NCI-H524 treated with DMSO at 0.1 percent for 48 hours (cell line): ENCODE measurements at places on chromosomes 7 and 10.

GRCh38 chr10:3537518-3537917, 247.5 kb downstream of the KLF6 start:
- DNase-seq: no peak

DNA sequence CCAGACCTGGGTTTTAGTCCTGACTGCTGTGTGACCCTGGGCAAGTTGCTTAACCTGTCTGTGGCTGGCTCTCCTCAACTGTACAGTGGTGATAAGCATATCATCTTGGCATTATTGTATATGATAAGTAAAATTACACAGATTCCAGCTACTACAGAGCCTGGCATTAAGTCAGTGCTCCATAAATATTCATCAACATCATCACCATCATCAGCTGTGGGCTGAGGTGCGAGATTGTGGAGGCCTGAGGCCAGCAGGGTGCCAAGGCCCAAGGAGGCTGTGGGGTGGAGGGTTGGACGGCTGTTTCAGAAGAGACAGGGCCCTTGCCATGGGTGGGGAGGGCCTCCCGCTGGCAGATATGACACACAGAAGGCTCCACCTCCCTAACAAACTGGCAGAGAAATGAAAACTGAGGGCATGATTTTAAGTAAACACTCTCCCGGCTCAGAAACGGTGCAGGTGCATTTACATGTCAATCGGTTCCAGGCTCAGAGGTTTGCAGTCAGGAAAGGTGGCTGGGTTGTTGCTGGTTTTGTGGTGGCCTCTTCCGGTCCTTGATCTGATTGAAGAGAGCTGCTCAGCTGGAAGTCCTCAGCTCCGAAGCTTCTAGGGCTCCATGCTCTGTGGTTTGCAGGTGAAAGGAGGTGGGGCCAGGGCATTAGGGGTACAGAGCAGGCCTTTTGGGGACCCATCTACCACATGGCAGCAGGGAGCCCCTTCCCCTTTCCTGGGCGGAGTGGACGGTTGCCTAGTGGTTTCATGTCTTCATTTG, 10.2 kb downstream of the CRYGN start:
- DNase-seq: no peak

GRCh38 chr7:77338883-77339629, 77.1 kb downstream of the GSAP start:
- no peak for DNase-seq

DNA sequence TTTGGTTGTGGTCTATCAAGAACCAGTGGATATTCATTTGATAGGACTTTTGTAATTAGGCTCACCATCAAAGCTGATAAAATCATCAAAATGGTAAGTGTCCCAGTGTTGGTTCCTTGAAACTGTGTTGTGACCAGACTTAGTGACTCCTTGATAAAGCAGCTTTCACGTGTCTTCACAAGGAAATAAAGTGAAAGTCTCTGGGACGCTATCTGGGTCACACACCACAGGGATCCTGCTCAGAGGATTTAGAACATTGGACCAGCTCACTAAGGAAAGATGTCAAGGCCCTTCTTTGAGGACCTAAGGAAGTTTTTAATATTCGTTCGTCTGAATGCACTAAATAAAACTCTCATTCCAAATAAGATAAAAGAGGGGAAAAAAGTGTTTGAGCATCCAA, 193.1 kb downstream of the RNLS start:
- DNase-seq: no peak

DNA sequence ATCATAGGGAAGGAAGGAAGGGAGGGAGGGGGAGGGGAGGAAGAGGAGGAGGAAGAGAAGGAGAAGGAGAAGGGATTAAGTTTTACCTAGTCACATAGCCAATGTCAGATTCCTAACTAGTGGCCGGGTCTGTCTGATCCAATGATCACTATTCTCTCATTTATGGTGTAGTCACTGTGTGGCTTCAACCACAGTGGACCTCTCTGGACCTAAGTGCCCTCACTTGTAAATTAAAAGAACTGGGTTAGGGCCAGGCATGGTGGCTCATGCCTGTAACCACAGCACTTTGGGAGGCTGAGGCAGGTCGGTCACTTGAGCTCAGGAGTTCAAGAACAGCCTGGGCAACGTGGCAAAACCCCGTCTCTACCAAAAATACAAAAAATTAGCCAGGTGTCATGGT, 6.6 kb upstream of the SERPINE1 start:
- no peak for DNase-seq

DNA sequence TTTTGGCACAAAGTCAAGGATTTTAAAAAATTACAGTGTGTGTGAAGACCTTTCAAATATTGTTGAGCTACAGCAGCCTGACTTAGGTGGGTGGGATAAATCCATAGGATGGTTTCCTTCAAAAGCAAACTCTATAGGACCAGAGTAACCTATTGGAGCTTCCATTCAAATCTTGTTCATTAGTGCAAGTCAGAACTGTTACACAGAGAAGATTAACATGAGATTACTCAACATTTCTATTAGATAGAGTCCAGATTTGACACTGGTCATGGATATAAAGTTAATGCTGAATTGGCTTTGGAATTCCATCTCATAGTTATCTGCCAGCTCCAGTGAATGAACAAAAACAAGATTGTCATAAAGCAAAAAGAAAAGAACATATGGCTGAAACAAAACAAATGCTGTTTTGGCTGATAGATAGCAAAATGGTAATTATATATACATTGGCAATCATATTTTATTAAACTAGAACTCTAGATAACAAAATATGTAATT, 129.6 kb upstream of the SEMA3A start:
- no peak for DNase-seq

DNA sequence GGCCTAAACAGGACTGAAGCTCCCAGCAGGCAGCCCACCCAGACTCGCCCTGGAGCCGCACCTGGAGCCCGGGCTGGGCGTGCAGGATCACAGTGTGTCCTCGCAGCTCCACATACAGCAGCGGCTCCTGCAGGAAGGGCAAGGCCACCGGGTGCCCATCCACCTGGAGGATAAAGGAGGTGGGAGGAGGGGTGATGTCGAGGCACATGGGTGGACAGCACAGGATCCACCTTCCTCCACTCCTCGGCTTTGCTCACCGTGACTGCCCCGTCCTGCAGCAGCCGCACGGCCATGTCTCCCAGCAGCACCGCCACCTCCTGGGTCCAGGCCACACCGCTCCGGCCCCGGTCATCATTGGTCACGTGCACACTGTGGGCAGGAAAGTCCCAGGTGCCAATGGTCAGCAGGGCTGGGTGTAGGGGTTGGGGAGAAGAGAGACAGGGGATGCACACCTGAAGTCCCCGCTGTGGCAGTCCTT, 16.8 kb downstream of the ATP6V1F start:
- DNase-seq: no peak

GRCh38 chr10:100736809-100737354, 8.5 kb upstream of the PAX2 start:
- DNase-seq: no peak

- no peak for DNase-seq
Measured at GRCh38 chr10:64813391-64813790, 1292.2 kb downstream of the REEP3 start.

DNA sequence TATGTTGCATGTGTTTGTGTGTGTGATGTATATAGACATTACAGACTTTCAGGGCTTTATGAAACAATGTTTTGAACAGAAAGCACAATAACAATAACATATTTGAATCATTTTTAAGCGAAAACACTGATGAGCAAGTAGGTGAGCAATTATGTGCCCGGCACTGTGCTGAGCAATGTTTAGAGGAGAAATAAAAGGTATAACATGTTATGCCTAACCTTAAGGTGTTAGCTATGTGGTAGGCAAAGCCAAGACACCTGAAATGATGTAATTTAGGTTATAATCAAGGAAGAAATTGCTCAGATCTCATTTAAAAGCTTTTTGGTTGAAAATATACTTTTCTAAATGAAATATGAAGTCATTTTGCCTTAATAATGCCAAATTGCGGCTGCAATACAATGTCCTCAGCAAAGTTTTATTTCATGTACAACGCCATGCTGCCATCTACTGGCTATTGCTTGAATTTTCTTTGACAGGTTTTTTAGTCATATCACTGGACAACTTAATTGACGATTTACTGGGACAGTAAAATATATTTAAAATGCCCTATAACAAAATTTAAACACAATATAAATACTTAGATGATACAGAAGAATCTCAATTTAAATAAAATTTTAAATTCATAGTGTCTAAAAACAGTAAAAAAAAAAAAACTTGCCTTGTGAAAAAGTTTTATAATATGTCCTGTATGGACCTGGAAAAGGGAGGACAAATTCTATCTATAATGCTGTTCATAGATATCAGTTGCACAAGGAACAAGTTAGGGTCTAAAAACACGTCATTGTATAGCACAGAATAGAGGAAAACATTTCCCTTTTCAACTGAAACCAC, 131.1 kb upstream of the CDK1 start:
- no peak for DNase-seq

DNA sequence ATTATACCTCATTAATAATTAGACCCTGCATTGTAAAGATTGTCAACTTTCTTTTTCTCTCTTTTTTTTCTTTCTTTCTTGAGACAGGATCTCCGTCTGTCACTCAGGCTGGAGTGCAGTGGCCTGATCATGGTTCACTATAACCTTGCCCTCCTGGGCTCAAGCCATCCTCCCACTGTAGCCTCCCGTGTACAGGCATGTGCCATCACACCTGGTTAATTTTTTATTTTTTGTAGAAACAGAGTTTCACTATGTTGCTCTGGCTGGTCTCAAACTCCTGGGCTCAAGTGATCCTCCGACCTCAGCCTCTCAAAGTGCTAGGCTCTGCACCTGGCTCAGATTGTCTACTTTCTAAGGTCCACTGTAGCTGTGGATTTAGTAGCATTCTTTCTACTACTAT, 50.7 kb downstream of the MDFIC start:
- no peak for DNase-seq

DNA sequence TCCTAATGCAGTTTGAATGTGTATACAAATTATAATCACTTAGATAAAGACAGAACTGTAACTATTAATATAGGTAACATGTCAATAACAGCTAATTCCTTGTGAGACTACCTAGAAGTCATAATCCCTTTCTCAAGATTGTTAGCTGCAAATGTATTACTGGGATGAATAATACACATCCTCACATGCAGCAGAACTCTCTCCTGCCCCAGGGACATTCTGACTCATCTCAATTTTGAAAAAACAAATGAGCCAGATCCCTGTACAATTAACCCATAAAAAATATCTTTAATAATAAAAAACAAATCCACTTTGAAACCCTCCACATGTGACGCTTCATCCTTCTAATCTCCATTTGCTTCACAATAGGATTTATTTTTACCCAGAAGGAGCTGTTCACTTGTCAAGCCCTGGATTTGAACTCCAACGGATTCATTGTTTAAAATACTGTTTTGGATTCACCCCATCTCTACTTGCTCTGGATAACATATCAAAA, 428.4 kb upstream of the TEX47 start:
- no peak for DNase-seq

GRCh38 chr10:13047529-13048206, 46.2 kb upstream of the CCDC3 start:
- no peak for DNase-seq

DNA sequence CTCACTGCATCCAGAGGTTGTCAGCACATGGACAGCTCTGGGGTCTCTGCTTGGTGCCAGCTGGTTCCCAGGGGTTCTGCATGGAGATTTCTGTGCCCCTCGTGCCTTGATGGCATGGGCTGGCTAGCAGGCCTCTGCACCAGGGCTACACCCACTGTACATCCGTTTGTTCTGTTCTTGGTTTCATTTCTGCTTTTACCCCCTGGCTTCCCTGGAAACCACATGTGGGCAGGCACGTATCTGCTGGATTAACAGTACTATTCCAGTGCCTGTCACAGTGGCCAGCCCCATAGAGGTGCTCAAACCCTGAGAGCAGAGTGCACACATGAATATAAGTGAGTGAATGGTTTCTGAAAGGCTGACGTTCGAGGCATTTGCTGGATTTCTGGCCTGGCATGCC, 207.2 kb upstream of the GPR26 start:
- no peak for DNase-seq

- DNase-seq: no peak
Measured at GRCh38 chr10:16999665-17000451, 129.8 kb downstream of the CUBN start.

DNA sequence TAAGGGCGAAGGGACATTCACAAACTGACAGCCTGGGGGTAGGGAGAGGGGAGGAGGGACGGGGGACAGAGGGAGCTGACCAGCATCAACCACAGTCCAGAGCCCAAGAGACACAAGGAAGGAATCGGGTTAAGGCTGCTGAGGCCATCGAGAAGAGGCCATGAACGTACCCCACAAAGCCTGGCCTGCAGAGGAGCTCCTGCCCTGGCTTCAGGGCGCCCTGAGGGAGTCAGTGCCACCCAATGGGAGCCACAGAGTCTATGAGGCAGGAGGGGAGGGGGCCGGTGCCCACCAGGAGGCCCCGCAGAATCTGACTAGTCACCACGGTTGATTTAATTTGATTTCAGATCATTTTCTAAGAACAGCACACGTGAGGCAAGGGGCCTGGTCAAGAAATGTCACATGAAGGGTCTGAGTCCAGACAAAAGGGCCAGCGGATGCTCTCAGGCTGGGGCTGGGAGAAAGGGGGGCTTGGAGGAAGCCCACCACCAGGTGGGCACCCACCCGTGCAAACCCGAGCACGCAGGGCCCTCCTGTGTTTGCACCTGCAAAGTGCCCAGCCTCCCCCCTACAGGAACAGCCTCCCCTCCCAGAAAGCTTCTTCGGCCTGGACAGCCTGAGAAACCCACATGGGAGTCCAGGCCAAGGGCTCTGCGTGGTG, 40.4 kb downstream of the CAMK2B start:
- DNase-seq: no peak

DNA sequence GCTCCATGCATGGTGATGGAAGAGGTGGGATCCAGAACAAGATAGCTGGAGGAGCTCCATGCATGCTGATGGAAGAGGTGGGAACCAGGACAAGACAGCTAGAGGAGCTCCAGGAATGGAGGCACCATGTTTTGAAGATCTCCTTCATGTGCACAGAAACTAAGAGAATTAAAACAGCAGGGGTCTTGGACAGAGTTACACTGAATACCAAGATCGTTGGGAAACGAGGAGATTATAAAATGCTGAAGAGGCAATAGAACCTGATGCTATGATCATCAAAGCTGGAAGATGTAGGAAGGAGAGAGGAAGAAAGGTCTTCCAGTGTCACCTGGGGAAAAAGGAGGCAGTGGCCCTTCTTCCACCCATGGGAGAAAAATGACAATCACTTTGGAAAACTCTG, 193.6 kb upstream of the PFKP start:
- DNase-seq: no peak

DNA sequence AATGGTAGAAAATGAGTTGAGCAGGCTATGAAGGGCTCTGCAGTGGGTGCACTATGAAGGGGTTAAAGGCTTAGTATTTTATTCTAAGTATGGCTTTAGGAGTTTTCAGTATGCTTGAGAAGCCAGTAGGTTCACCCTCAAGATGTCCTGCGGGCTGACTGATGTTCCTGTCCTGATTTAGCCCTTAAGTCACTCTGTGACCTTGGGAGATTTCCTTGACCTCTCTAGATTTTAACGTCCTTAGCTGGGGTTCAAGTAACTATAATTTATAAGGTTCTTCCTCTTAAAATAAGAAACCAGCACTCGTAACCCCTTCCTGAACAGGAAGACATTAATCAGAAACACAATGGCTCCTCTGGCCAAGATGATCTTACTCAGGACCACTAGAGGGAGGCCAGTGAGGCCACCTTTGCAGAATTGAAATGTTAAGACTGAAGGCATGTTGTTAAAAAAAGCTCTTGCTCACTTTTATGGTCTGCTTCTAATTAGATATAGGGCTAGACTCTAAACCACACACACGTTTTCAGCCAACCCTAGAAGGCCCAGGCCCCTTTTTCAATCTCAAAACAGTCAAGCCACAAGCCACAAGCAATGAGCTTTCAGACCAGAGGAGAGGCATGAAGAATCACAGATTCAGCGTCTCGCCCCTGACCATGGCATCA, 41.9 kb downstream of the CDK1 start:
- no peak for DNase-seq

- no peak for DNase-seq
Measured at GRCh38 chr7:141513720-141514119, 37.5 kb upstream of the AGK start.

GRCh38 chr10:130621231-130621775, 485.1 kb downstream of the GLRX3 start:
- DNase-seq: no peak
